ENCODE measurements at places on chromosomes 11 and 22.
A peak's percentile ranks its signal among the peaks of the same experiment; 100 is the strongest.

- no peak for DNase-seq
These were observed 7.0 kb downstream of the ALDH3B1 start for GRCh38 chr11:68016904-68017817.

DNA sequence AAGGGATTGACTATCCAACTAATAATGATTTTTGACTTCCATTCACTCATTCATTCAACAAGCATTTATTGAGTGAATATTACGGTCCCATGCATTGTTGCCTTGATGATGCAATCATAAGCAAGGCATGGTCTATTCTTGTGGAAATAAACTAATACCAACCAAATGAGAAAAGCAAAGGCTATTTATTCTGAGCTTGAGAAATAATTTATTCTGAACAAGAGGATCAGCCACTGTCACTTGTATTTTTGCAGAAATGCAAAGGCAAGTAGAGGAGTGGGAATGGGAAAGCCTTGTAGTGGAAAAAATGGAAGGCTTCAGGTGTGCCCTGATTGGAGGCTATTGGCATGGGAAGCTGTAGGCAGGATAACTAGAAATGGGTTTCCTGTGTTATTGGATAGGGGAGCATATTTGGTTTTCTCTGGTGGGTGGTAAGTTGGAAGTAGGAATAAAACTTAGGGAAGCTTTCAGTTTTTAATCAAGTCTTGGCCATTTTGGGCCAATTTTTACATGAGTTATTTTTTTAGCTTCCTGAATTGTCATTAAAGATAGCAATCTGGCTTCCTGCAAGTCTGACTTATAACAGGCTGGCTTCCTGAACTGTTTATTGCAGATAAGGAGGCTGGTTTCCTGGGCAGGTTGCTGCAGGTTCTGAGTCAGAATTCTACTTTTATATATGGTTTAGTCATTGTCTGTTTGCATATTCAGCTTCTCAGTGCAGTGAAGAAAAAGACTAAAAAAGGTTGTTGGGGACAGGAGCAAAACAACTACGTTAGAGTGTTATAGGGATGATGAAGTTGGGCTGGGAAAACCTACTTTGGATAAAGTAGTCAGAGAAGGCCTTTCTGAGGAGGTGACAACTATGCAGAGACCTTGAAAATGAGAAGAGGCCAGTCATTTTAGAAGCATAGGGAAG lies 106.7 kb downstream of the APIP start:
- DNase-seq = no peak

DNA sequence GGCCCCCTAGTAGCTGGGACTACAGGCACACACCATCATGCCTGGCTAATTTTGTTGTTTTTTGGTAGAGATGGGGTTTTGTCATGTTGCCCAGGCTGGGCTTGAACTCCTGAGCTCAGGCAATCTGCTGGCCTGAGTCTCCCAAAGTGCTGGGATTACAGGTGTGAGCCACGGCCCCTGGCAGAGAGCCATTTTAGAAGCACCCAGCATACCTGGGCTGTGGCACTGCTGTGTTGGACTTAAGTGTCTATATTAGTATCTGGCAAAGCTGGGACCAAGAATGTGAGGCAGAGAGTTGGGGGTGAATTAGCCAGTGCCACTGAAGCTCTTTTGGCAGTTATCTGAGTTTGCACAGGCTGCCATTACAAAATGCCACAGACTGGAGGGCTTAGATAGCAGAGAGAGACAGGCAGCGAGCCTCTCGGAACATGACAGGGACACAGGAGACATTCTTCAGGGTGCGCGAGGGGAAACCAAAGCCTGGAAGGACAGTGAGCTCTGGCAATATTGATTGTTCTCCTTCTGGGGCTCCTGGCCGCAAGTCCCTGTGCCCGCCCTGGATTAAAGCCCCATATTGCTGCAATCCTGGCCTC lies 87.7 kb upstream of the ALX4 start:
- no peak for DNase-seq

- DNase-seq = peak; percentile 19
These were observed 207.9 kb downstream of the DYNC2H1 start for GRCh38 chr11:103317118-103317517.

- DNase-seq = no peak
These were observed 2.4 kb upstream of the MGAT3 start for GRCh38 chr22:39454385-39454871.

- DNase-seq = no peak
These were observed 14.9 kb downstream of the MMP20 start for GRCh38 chr11:102610200-102610599.

GRCh38 chr11:122232985-122233384 lies 117.0 kb upstream of the BLID start:
- DNase-seq = no peak

GRCh38 chr22:21698430-21699329 lies 32.9 kb downstream of the PPIL2 start:
- peak; percentile 44 for DNase-seq

DNA sequence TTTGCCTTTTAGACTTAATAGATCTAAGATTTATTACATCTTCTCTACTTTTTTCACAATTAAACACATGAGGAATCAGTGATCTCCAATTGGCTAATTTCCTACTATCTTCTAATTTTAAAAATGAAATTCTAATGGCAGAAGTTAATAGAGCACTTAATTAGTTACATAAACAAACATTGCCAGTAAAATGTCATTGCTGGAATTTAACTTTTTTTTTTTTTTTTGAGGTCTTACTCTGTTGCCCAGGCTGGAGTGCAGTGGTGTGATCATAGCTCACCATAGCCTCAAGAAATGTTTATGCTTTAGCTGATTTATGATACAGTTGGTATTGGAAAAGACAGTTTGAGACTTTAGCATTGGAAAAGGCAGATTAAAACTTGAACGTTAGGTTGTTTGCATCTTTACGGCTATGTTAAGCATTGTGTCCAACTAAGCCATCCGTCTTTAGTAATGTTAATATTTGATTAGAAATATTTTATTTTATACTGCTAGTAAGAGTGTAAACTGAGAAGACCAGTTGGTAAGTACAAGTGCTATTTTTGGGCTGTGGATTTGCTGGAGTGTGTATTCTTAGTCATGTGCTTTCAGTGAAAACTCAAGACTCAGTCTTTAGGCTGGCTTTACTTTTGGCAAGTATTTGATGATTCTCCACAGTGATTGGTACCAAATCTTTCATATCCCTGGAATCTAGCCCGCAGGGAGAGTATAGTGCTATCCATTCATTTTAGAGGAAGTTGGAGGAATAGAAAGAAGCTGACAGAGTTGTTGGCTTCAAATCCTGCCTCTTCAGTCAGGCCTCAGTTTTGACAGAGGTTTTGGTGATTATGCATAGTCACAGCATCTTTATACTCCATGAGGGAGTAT lies 4.5 kb downstream of the ANO5 start:
- DNase-seq = no peak

DNA sequence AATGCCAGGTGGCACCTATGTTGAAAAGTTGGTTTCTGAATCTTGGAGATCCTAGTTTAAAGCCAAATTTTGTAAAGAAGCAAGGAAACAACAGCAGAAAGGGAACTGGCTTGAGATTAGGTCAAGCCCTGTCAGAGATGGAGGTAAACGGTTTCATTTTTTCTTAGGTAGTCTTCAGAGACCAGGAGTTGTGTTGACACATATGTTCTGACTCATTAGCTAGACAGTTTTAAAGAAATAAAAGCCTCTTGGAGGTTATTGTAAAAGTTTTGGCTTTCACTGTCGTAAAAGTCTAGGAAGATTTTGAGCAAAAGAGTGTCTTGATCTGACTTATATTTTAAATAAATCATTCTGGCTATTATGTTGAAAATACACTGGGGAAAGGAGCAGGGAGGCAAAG lies 151.5 kb upstream of the CTSC start:
- no peak for DNase-seq

- DNase-seq = no peak
These were observed 7.7 kb downstream of the SELENOO start for GRCh38 chr22:50208430-50208938.

GRCh38 chr11:2996976-2997375 lies 4.8 kb upstream of the NAP1L4 start:
- no peak for DNase-seq

DNA sequence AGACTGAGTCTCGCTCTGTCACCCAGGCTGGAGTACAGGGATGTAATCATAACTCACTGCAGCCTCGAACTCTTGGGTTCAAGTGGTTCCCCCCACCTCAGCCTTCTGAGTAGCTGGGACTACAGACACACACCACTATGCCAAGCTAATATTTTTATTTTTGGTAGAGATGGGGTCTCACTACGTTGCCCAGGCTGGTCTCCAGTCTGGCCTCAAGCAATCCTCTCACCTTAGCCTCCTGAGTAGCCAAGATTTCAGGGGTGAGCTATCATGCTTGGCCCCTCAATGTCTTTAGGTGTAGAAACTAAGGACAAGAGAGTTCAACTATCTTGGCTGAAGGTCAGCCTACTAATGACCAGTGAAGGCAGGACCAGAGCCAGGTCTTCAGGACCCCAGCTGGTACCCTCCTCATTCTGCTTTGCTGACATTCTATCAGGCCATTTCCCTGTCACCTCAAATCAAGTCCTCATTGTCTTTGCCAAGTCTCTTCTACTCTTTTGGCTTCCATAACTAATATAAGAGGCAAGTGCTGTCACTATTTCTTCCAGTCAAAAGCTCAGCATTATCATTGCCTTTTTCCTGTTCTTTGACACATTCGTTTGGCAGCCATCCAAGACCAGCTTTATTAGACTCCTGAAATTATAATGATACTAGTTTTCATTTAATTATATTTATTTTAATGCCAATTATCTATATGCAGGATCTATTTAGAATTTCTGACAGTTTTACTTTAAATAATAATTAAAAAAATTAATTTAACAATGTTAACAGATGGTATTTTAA lies 264.2 kb upstream of the PITPNB start:
- no peak for DNase-seq

DNA sequence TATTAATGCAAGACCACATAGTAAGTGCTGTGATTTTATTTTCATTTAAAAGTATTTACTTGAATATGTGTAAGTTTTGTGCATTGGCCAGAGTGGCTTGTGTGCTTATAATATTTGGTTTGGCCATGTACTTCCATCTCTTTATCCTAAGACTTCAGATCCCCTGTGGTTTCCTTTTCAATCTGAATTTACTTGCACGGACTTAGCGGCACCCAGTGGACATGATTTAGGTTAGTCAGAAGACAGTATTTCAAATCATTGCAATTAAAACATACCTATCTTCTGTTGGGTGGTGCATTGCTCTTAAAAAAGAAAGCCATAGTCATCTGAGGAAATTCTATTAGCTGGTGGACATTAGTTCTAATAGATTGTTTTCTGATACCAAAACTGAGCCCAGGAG lies 30.7 kb downstream of the PIWIL4 start:
- DNase-seq = no peak

DNA sequence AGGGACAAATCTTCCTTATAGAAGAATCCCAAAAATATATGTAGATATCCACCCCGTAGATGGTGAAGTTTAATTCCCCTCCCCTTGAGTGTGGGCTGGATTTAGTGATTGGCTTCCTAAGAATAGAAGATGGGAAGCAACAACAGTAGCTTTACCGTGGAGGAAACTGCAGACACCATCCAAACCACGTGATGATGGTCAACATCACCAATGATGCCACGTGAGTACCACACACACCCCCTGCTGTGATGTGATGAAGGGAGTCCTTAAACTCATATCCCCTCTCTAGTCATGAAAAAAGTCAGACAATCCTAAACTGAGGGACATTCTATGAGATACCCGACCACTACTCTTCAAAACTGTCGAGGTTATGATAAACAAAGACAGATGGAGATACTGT lies 76.4 kb upstream of the SLC22A12 start:
- DNase-seq = no peak

GRCh38 chr11:18105086-18105801 lies 638 bp downstream of the SAAL1 start:
- no peak for DNase-seq

DNA sequence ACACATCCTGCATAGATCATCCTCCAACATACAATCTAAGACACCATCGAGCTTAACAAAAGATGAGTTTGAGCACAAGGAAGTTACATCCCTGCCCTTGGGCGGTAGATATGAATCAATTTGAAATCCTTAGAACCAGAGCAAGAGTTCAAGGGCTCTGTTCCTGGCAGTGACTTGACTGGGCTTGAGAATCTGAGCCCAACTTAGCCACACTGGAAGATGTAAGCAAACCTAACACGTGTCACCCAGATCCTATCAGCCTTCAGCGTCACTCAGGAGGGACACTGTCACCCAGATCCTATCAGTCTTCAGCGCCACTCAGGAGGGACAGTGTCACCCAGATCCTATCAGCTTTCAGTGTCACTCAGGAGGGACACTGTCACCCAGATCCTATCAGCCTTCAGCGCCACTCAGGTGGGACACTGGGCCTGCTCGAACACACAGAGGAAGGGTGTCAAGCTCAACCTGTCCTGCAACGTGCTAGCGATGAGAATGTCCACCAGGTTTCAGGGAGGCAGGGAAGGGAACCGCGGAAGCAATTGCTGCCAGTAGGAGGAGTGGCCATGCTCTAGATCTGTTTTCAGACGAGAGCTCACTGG lies 32.8 kb upstream of the CTSD start:
- no peak for DNase-seq

DNA sequence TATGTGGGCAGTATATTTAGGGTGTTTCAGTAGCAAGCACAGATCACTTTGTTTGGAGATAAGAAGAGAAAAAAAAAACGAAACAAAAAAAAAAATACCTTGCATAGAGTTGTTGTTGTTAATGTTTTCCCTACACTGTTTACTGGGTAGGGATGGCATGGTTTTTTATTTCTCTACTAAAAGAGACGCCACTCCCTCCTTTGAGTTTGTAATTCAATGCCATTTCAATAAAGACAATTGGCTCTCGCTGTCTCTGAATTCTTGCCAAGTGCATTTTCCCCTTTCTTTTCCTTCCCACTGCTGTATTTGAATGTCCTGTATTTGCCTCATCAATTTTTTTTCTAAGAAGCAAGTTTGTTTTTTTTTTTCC lies 213.9 kb upstream of the UBASH3B start:
- DNase-seq = no peak

DNA sequence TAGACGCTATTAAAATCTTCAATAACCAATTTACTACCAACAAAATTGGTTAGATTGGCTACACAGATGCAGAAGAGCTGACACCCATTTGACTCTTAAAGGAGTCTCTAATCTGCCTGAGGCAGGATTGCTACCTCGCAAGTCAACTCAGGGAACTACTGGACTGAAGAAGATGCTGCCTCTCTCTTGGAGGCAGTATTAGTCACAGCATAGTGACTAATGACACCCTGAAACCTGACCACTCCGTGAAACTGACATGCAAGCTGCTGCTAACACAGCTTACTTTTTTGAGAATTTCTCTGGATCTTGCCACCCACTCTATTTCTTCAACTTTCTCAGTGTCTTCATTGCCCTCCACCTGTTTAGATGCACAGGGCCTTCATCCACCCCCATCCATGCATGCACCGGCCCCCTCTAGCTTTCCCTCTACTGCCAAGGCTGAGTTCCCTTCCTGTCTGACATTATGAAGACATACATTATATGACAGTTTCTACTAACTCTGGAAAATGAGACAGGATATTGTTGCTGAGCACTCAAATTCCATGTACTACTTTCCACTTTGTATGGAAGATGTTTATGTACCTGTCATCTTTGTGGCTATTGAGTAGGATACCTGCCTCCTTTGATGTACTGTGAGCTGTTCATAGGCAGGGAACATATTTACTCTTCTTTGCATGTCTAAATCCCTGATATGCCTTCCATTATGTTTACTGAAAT lies 183.2 kb downstream of the MSANTD4 start:
- DNase-seq = no peak

- no peak for DNase-seq
These were observed 25.7 kb upstream of the MRPL17 start for GRCh38 chr11:6708876-6709275.

- DNase-seq = no peak
These were observed 748.1 kb downstream of the KCNA4 start for GRCh38 chr11:29268733-29269132.

Data from BE2C (cell line).